Left forelimb (tissue), 1 donor: ENCODE measurements at places on chromosomes 6 and 20.
A peak's percentile ranks its signal among the peaks of the same experiment; 100 is the strongest.

DNA sequence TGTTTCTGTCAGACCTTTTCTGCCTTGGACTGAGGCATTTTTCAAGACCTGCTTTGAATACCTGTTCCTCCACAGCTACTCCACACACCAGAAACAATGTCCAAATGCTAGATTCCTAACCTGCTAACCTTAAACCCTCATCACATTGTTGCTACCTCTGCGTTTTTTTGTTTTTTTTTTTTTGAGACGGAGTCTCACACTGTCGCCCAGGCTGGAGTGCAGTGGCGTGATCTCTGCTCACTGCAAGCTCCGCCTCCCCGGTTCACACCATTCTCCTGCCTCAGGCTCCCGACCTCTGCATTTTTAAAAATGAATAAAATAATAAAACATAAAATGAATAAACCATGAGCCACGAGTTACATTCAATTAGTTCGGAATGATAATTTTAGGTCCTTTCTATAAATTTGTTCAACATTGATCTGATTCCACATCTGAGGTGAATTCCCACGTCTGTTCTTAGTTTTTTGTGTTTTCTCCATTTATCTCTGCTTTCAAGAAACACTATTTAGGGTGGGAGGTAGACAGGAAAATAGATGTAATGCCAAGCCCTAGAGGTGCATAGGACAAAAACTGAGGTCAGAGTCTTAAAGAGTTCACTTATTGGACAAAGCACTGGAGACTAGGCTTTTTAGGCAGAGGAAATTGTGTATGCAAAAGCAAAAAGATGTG lies 1.3 kb downstream of the C6orf89 start:
- DNase-seq: no peak

GRCh38 chr6:56595490-56596122 lies 47.1 kb downstream of the DST start:
- no peak for DNase-seq

- DNase-seq: no peak
Measured at GRCh38 chr20:16548068-16548672, 25.1 kb downstream of the KIF16B start.

DNA sequence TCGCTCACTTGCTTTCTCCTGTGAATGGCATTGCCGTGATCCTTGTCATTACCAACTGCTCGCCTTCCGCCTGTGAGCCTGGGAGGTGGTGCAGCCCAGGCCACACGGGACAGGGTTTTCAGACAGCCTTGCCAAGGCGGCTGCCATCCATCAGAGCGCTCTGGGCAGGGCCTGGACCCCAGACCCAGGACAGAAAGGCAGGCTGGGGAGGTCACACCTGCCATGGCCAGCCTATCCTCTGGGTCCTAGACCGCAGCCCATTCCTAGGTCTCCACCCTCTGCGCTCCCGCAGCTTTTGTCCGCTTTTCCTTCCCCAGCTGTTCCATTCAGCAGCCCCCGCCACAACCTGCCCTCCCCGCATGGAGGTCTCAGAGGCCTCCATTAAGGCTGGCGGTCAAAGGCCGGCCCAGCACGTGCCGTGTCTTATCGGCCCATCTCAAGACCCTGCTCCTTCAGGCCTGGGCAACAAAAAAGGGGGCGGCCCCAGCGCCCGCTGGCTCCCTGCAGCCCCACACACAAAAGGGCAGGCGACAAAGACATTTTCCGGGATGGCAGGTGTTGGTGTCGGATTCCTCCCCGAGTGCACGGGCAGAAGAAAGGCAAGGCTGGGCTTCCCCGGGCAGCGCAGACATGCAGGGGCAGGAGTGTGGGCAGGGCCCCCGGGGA lies 28.1 kb downstream of the INSM1 start:
- DNase-seq: no peak

GRCh38 chr6:9370480-9370879 lies 935.1 kb upstream of the SLC35B3 start:
- no peak for DNase-seq

GRCh38 chr6:30113841-30114240 lies 951 bp upstream of the TRIM31 start:
- DNase-seq: no peak

DNA sequence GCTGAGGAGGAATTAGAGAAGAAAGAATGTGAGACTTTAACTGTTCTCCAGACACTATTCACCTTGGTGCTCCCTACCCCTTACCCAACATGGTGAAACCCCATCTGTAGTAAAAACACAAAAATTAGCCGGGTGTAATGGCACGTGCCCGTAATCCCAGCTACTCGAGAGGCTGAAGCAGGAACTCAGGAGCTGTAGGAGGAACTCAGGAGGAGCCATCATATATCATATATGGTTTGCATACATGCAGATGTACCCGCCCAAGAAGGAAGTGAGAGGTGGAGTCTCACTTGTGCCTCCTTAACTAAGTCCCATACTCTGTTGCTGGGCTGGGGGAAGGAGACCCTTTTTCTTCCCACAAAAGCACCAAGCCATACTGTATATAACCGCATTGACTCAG lies 35.5 kb upstream of the ME1 start:
- DNase-seq: no peak

DNA sequence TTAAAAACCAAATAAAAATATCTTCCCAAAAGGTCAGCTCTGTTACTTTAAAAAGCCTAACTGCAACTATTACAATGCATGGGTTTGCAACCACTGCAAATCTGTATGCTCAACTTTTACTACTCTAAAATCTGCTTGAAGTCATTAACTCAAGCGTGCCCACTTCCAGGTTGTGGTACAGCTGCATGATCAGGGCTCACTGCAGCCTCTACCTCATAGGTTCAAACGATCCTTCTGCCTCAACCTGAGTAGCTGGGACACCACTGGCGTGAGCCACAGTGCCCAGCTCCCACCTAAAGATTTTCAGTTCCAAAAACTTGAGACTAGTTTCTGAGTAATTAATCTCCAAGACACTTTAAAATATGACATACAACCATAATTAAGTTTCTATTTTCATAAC lies 8.2 kb downstream of the DIDO1 start:
- no peak for DNase-seq

DNA sequence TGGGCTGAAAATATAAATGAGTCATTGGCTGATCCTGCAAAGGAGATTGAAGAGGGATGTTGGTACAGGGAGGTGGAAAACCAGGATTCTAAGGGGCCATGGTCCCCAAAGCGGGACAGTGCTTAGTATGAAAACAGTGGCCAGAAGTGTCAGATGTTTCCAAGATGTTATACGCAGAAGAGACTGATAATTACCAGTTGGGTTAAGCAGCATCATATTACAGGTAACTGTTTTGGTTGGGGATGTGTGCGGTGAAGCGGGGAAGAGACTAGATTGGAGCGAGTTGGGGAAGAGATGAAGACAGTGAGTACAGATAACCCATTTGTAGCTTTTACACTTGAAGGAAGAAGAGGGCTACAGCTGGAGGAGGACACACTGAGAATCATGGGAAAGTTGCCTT lies 80.8 kb downstream of the PLEKHG1 start:
- no peak for DNase-seq

- DNase-seq: no peak
Measured at GRCh38 chr6:24401458-24401857, 1.3 kb upstream of the MRS2 start.

GRCh38 chr6:10411971-10412460 lies 2.9 kb downstream of the TFAP2A start:
- DNase-seq: peak; percentile 75

GRCh38 chr6:143821359-143821758 lies 21.8 kb upstream of the LTV1 start:
- DNase-seq: no peak
